ENCODE measurements at places on chromosomes 11 and 22. TPM values are rescaled to one million over a fixed set of nuclear protein-coding genes. Genes with fewer than 3 reads are reported as not detected.

ALDH3B2 gene
- total RNA-seq: 2.4 TPM

OR51E2 gene
- total RNA-seq: not detected

SPDYC gene
- not detected for total RNA-seq

XRCC6 gene
- total RNA-seq: 235 TPM

SLC2A11 gene
- 11.1 TPM for total RNA-seq

ANGPTL5 gene
- not detected for total RNA-seq

PANX2 gene
- 1.00 TPM for total RNA-seq

MAP6 gene
- 8.1 TPM for total RNA-seq

UPK3A gene
- not detected for total RNA-seq

OR52N2 gene
- not detected for total RNA-seq

ARHGEF17 gene
- 74.6 TPM for total RNA-seq

SCGB1A1 gene
- 16.0 TPM for total RNA-seq

GNG3 gene
- 0.40 TPM for total RNA-seq

MPST gene
- 59.2 TPM for total RNA-seq

VSIG2 gene
- total RNA-seq: 39.8 TPM

RASL10A gene
- not detected for total RNA-seq

RIC8A gene
- total RNA-seq: 104 TPM

C11orf16 gene
- 14.0 TPM for total RNA-seq
